Globus pallidus (tissue), 1 donor: ENCODE measurements at places on chromosomes 4 and X.
A peak's percentile ranks its signal among the peaks of the same experiment; 100 is the strongest.

DNA sequence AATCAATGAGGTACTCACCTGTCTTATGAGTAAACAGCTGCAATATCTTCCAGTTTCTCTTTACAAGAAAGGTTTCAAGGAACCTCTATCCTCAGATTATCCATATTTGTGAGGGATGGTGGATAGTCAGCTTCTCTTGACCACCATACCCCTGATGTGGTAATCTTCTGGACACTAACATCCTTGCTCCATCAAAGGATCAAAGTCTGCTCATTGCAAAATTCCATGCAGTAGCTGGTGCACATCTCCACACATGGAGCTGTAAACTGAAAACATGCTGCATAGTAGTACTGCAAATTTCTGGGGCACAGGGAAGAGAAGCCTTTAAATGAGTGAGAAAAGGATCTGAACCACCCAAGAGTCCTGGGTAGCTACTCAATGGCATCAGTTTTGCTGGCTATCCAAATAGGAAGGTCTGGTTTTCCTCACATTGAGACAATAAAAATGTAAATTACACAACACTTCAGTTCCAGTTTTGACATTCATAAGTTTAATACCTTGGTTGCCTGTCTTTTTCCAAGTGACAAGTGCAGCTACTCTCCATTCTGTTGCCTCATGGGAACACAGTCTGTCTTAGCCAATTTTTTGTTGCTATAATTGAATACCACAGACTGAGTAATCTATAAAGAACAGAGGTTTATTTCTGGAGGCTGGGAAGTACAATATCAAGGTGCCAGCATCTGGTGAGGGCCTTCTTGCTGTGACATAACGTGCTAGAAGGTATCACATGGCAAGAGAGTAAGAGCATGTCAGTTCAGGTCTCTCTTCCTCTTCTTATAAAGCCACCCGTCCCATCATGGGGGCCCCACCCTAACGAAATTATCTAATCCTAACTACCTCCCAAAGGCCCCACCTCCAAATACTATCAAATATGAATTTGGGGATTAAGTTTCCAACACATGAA is 34.4 kb upstream of the ARHGEF6 start:
- no peak for DNase-seq

DNA sequence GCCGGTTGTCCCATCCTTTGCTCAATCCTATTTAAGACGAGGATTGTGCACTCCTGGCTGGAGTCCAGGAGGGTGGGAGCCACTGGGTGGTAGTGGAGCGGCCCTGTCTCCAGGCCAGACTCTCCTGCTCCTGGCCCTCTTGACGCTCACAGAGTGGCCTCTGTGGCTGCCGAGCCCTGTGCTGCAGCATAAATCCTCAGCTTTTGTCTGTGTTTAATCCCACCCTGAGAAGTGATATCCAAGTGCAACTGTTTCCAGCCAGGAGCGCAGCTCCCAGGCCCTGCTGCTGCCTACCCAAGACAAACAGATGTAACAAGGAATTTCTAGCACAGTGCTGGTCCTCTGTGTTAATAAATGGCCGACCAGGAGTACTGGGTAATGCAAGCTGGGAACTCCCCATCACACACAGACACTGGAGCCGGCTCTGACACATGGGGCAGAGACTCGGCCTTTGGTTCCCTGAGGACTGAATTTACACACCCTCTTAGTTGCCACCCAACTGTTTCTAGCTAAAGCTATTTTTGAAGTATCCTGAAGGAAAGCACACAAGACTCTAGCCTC is 85.3 kb downstream of the GATB start:
- no peak for DNase-seq

GRCh38 chr4:30903502-30904214 is 183.5 kb downstream of the PCDH7 start:
- no peak for DNase-seq

- DNase-seq: no peak
These were observed 6.5 kb downstream of the SLC7A3 start for GRCh38 chrX:70924294-70924911.

- DNase-seq: no peak
These were observed 21.8 kb downstream of the ARSD start for GRCh38 chrX:2907295-2907694.

DNA sequence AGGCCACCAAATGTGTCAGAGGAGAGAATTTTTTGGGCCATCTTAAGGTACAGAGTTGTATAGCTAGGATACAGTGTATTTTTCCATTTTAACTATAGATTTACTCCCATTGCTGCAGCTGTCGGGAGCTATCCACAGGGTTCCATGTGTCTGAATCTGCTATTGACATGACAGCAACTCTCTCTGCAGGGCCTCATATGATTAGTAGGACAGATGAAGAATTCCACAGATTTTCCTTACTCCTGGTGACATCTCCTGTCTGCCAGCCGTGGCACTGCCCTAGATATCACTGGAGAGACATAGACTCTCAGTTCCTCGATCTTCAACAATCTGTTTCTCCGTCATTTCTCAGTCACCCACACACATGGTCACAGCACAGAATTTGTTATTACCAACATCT is 86.5 kb downstream of the SPCS3 start:
- no peak for DNase-seq

- DNase-seq: no peak
These were observed 18.1 kb downstream of the CLTRN start for GRCh38 chrX:15646543-15646942.

DNA sequence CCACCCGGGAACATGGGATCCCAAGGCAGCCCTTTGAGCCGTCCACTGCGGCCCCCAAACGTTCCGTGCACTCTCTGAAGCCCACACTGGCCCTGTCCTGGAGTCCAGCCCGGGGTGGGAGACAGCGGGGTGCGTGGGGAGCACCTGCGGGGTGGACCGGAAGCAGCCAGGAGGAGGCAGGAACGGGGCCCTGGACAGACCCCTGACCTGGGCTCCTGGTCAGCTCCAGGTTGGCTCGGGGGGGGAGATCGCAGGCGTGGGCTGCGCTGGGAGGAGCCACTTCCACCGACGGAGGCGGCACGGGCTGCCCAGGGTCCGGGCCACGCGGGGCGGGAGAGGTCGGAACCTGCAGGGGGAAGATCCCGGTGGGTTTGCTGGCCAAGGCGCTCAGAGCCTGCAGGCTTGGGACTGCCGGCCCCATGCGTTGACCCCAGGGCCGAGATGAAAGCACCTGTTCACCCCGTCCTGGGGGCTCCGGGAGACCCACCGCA is 5.7 kb upstream of the PLCXD1 start:
- no peak for DNase-seq

- no peak for DNase-seq
These were observed 773 bp upstream of the TXLNG start for GRCh38 chrX:16785247-16786138.

DNA sequence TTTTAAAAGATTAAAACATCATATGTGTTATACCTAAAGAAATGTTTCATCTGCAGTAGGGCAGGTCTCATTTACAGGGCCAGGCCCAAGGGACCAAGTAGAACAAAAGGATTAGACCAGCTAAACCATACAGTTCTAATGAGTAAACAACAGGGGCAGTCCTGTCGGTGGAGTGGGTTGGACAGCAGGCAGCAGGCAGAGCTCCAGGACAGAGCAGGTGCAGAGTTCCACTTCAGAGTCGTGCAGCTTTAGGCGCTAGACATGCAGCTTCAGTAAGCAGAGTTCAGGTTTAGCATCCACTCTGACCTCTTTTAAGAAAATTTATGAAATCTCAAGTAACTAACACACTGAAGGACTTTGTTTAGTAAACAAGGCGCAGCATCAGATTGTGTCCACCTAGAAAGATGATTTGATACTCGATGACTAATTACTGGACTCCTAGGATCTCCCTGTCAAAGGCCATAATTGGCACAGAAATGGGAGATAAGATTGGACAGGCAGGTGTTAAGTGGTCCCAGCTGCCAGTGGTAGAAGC is 487.7 kb upstream of the INTU start:
- DNase-seq: no peak

GRCh38 chr4:74230902-74231499 is 73.1 kb downstream of the MTHFD2L start:
- no peak for DNase-seq

DNA sequence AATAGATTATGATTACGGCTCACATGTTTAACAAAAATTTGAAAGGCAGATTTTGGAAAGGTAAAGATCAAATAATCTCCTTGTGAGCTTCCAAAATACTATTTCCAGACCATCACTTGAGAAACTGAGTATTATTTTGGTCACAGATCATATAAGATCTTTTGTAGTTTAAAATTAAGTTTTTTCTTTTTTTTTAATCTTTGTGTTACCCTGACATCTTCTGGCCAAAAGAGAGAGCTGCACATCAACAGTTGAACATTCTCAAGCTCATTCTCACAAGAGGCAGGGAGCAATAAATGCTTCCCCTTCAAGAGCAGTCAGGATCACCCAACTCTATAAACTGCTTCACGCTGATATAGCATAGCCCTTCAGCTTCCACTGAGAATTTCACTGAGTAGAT is 15.9 kb downstream of the TMEM192 start:
- DNase-seq: peak; percentile 20

DNA sequence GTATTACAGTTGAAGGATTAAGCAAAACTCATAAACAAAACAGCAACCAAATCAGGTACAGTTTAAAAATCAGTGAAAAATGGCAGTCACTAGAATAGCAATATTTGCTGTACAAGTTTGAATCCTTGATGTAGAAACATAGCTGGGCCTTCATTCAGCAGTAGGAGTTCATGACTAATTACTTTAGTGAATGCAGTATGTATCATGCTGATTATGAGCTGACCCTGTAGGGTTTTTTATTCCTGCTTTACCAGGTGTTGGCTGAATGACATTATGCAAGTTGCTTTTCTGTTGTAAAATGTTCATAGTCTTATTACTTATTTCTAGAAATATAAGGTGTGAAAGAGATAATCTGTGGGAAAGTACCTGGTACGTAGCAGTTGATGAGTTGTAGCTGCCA is 179.6 kb downstream of the CCSER1 start:
- no peak for DNase-seq

DNA sequence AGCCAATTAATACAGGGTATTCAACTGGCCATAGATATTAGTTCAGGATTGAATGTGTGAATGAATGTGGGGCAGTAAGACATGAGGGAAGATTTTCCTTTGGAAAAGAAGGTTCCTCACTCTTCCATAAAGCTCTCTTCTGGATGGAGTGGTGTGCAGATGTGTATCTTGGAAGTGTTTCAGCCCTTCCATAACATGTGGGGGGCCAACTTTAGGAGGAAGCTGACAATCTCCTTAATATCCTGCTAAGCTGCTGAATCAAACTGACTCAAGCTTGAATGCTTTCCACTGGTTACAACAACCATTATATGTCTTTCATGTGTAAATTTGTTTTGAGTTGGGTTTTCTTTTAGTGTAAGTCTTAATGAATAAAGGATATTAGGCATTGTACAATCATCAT is 40.3 kb downstream of the FANCB start:
- no peak for DNase-seq
